Thyroid gland (tissue), 4 donors: ENCODE measurements at places on chromosomes 3 and 15. TPM values are rescaled to one million over a fixed set of nuclear protein-coding genes. Genes with fewer than 3 reads are reported as not detected.

Gene TRPM1
- not detected for total RNA-seq

DNA sequence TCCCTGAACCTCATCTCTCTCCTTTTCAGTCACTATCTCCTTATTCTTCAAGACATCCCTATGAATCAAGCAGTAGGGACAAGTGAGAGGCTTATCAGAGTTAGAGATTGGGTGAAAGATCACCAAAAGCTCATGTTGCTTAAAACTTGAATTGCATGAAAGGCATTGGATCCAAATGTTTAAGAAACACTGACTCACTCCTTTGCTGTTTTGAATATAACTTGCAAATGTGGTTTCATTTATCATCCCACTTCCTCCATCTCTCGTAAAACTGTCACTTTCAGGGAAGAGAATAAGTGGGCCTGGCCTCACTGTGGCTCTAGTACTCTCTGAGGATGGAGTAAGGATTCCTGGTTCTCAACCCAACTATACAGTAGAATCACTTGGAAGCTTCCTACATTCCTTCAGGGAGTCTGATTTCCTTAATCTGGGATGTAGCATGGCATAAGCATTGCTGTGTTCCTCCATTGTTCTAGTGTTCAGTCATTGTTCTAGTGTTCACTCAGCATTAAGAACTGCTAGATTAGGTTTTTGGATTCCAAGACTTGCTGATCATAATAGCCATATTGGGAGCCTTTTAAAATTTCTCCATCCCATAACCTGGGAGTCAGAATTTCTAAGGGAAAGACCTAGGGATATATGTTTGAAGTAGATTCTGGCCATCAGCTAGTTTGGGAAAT lies 171.8 kb downstream of the TMEM108 start:
- no peak for DNase-seq

- no peak for DNase-seq
Observed at GRCh38 chr3:72346526-72346926, 501.7 kb downstream of the SHQ1 start.

- DNase-seq: no peak
Observed at GRCh38 chr15:80620931-80621330, 74.2 kb upstream of the ABHD17C start.

- no peak for DNase-seq
Observed at GRCh38 chr3:38823722-38824121, 7.7 kb upstream of the SCN10A start.

GRCh38 chr3:61117045-61117898 lies 134.0 kb downstream of the FHIT start:
- DNase-seq: no peak
